Vagina (tissue), 2 donors: ENCODE measurements at places on chromosomes 4 and X.

GRCh38 chrX:25039036-25039435, 23.3 kb upstream of the ARX start:
- DNase-seq: no peak

DNA sequence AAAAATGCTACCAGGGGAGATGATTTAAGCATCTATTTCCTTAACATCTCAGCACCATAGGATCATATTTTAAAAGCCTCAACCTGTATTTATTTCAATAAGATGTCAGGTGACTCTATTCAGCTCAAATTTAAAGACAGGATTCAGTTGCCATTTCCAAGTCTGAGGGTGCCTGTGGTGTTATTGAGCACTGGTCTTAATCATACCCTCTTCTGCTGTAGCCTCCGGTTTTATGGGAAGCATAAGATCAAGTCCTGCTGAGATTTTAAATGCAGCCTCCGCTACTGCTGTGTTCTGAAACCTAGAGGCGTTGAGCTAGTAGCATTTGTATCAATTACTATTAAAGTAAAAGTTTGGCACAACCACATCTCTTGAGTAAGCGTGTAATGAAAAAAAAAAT, 185.7 kb upstream of the NWD2 start:
- DNase-seq: no peak

- DNase-seq: no peak
Observed at GRCh38 chrX:63958134-63958865, 173.3 kb upstream of the ARHGEF9 start.

DNA sequence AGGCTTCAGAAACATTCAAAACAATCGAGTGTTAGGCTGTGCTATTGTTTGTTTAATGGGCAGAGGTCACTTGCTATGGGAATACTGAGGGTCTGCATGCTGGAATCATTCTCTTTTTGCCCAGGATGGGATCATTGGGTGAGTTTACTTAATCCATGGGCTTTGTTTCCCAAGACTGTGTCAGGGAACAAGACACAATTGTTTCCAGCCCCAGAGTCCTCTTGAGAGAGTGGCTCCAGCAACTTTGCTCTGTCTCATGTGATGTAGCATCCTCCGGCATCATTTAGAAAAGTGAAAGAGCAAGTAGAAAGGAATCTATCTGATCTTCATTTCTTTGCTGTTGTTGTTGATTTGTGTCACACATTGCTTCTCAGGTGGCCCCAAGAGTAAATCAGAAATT, 1.8 kb downstream of the TENM3 start:
- DNase-seq: no peak

- no peak for DNase-seq
Observed at GRCh38 chr4:133112641-133113040, 36.5 kb upstream of the PCDH10 start.

GRCh38 chr4:8639777-8640720, 47.5 kb downstream of the CPZ start:
- DNase-seq: no peak

DNA sequence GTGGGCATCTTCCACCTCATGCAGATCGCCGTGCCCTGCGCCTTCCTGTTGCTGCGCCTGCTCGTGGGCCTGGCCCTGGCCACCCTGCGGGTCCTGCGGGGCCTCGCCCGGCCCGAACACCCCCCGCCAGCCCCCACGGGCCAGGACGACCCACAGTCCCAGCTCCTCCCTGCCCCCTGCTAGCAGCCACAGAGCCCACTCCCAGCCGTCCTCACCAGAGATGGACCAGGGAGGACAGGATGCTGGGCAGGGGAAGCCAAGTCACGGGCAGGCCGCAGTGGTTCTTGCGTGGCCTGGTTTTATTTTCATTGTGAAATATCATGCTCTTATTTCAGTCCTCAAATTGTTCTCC, 15.1 kb downstream of the DGKQ start:
- DNase-seq: no peak

DNA sequence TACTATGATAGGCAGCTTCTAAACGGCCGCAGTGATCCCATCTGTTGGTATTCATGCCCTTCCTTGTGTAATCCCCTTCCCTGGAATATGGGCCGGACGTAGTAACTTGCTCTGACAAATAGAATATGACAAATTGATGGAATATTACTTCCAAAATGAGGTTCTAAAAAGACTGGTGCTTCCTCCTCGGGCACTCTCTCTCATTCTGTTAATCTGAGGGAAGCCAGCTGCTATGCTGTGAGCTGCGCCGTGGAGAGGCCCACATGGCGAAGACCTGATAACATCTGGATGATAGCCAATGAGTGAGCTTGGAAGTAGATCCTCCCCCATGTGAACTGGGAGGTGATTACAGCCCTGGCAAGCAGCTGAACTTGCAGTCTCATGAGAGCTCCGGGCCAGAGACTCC, 27.2 kb upstream of the SLC25A4 start:
- DNase-seq: no peak

GRCh38 chr4:76233529-76233928, 18.0 kb upstream of the FAM47E start:
- no peak for DNase-seq

DNA sequence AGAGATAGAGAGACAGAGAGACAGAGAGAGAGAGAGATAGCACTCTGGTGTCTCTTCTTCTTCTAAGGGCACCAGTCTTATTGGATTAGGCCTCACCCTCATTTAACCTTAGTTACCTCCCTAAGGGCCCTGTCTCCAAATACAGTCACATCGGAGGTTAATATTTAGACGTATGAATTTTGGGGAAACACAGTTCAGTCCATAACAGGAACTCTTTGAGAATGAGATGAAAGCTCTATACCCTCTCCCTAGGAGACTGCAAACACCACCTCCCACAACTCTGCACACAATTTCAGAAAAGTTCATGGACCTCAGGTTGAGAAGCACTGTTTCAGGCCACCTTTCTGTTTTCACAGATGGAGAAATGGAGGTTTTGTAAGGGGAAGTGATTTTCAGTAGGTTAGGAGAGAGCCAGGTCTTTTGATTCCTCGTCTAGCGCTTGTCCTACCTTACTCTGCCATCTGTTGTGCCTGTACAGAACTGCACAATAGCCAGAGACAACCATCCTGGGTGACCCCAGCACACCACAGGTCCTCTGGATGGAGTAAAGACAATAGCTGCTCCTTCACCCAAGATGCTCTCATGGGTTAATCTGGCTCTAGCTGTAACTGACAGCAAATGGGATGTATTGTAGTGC, 16.9 kb upstream of the LOC101059915 start:
- DNase-seq: no peak

DNA sequence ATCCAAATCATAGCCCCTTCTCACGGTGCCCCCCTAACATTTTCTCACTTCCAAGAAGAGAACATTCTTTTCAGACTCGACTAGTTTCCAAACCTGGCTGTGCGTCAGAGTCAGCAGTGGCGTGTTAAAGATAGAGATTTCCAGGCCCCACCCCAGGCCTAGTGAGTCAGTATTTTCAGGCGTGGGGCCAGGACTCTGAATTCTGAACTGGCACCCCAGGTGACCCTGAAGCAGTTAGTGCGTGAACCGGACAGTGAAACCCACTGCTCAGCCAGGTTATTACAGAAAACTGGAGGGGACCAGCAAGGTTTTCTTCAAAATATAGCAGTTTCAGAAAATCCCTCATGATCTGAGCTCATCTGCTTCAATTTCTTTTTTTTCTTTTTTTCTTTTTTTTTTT, 35.0 kb upstream of the BCOR start:
- DNase-seq: no peak

GRCh38 chr4:122674371-122674770, 53.5 kb upstream of the IL21 start:
- DNase-seq: no peak

DNA sequence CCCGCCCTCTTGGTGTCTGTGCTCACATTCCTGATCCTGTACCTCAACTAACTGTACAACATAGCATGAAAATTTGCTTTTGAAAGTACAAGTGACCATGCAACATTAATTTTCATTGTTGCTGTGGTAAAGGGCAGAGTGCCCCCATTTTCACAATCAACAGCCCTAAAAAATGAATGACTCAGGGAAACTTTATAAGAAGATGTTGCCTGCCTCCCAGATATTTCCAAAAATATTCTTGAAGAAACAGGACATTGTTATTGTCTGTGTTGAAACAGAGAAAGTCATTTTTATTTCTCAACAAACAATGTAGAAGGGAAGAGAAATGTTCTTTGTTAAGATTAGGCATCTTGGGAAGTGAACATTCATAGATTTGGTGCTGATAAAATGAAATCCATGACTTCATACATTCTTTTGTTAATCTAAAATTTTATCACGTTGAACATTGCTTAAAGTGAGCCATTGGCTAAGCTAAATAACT, 113.9 kb upstream of the ANXA3 start:
- no peak for DNase-seq
